Right cardiac atrium (tissue), 5 donors: ENCODE measurements at places on chromosomes 12 and 14. TPM values are rescaled to one million over a fixed set of nuclear protein-coding genes. Genes with fewer than 3 reads are reported as not detected.

IKBIP gene
- total RNA-seq = 6.3 TPM

KRT2 gene
- total RNA-seq = not detected

AMHR2 gene
- total RNA-seq = not detected

- no peak for DNase-seq
Measured at GRCh38 chr12:20050221-20050620, 318.1 kb upstream of the PDE3A start.

GRCh38 chr12:91651728-91652127 lies 469.1 kb upstream of the DCN start:
- no peak for DNase-seq

- no peak for DNase-seq
Measured at GRCh38 chr12:76777765-76778216, 13.9 kb downstream of the ZDHHC17 start.

DNA sequence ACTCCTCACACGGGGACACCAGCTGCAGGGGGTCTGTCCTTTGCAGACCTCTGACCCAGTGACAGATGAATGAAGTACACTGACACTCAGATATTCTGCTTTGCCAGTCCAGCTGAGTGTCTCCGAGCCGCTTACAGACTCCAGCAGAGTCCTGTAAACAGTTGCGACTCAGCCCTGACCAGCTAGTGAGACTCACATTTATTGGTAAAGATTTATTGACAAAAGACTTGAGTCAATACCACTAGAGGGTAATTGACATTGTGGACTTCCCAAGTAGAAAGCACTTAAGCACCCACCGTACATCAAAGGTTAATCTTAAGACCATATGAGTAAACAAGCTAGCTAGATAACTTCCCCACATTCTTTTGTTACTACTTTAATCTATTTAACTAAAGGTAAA lies 9.8 kb upstream of the FKBP4 start:
- DNase-seq = no peak
